ENCODE measurements at places on chromosomes 2 and 18.

DNA sequence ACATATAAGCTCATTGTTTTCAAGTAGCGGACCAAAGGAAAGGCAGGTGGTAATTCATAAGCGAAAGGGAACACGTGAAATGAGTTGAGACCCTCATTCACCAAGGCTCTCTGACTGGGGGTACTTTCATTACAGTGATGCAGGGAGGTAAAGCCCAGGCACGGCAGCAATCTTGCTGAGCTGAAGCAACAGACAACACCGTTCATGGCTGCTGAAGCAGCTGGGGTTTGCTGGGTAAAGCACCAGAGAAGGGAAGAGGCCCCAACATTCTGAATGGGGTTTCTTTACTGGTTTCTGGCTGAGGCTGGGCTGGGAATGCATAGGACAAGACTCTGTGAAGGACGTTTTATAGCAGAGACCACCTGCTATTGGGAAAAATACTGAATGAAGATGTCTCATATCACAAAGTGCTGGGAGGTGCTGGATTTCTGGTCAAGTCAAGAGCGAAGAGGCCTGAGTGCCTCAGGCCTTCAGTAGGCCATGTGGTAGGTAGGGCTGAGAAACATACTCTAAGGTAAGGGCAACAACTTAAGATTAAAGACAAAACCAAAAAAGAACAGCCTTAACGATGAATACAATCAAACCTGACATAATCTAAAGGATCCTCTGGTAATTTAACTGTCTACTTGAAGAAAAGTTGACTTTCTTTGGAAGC, 324.7 kb upstream of the PIK3C3 start:
- DNase-seq = no peak

- DNase-seq = no peak
These were observed 28.3 kb downstream of the ADAM23 start for GRCh38 chr2:206471524-206472062.

GRCh38 chr2:191322828-191323506, 77.8 kb downstream of the MYO1B start:
- DNase-seq = no peak

- no peak for DNase-seq
These were observed 67.7 kb downstream of the SLC40A1 start for GRCh38 chr2:189512879-189513278.

- DNase-seq = no peak
These were observed 103.0 kb downstream of the ACKR3 start for GRCh38 chr2:236672606-236673005.
